Kidney (tissue), 22 donors: ENCODE measurements at places on chromosomes 1 and 21. TPM values are rescaled to one million over a fixed set of nuclear protein-coding genes. Genes with fewer than 3 reads are reported as not detected.
A peak's percentile ranks its signal among the peaks of the same experiment; 100 is the strongest.

The SEMA4A gene
- total RNA-seq = 45.9 TPM

GRCh38 chr1:207823880-207824566, 72.2 kb downstream of the CD46 start:
- peak; percentile 96 for DNase-seq
- peak overlapping the region; percentile 99 for H3K27ac ChIP-seq
- H3K27me3 ChIP-seq = no peaks in the 10 kb centered on the region
- H3K36me3 ChIP-seq = no peaks in the 10 kb centered on the region

The PLD5 gene
- 0.47 TPM for total RNA-seq

The EXO1 gene
- total RNA-seq = 0.69 TPM

DNA sequence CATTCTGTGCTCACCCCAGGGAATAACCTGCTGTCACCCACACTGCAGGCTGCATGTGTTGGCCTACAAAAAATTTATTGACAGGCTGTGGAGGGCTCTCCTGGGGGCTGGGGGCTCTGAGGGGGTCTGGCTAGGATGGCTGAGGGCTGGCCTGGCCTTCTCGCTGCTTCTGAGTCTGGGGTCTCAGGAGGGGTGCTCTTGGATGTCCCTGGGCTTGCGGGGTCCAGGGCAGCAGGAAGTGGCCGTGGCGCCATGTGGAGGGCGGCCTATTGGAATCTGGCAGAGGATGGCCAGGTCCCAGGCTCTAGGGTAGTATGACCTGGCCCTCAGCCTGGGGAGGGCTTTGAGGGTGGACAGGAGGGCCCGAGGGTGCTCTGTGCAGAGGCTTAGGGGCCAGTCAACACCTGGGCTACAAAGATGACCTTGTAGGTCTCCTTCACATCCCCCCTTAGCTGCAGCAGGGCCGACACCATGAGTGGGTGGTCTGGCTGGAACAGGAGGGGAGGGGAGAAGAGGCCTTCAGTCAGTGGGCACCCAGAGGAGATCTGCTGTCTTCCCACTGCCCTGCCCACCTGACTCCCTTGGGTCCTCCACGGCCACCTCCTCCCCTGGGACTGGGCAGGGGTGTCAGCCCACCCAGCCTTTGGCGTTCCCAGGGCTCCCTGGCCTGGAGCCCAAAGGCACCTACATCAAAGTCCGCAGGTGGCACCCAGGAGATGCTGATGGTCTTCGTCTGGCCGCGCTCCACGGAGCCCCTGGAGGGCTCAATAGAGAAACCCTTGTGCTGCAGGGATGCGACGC, 3.0 kb upstream of the TMEM52 start:
- H3K27ac ChIP-seq = no peak overlapping the region
- H3K27me3 ChIP-seq = no peaks in the 10 kb centered on the region
- H3K36me3 ChIP-seq = no peaks in the 10 kb centered on the region
- peaks cover 7% of the 10 kb centered on the region for H3K4me1 ChIP-seq

The OR2T11 gene
- 0.57 TPM for total RNA-seq

The TMEM269 gene
- 0.22 TPM for total RNA-seq

DNA sequence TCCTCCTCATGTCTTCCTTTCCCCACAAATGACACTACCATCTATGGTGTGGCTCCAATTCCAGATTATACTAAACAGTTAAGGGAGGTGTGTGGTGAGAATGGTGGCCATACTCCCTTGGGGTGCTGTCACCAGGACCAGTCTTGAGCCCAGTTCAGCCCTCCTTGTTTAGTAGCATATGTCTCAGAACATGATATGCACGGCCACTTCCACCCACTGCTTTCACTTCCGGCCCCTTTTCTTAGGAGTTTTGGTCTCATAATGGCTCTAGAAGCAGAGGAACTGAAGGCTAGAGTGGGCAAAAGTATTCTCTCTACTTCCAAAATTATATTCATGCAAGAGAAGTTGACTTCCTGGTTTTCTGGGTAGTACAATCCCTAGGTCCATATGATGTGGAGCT, 45.3 kb upstream of the CACNA1E start:
- H3K27ac ChIP-seq = no peak overlapping the region
- H3K27me3 ChIP-seq = no peaks in the 10 kb centered on the region
- no peak overlapping the region for H3K4me3 ChIP-seq
- no peaks in the 10 kb centered on the region for H3K36me3 ChIP-seq

The HMGCS2 gene
- total RNA-seq = 3.9 TPM

DNA sequence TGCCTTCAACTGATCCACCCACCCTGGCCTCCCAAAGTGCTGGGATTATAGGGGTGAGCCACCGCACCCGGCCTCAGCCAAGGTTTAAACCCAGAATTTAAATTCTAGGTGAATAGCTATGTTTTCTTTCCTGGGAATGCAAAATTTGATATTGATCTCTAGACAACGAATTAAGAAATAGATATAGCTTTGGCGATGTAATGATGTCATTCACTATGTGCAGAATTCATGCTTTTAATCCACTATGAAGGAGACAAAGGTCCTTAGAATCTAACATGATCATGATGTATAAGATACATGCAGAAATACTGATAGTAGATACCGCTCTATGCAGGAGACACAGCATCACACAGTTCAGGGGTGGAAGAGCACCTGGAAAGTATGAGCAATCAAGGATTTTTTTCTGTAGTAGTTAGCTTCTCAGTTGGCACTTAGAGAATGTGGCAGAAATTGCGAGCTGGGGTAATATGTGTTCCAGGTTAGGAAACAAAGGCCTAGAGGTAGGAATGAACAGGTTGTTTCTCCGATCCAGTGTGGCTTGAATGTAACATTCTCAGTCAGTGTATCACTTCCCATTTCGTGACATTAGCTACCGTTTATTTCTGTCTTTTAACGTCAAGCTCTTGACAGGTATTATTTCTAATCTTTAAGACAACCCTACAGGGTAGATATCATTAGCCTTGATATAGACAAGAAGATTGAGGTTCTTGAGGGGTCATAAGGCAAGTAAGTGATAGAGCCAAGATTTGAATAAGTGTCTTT, 3.0 kb upstream of the CEP350 start:
- no peak overlapping the region for H3K27ac ChIP-seq
- no peaks in the 10 kb centered on the region for H3K36me3 ChIP-seq
- no peaks in the 10 kb centered on the region for H3K27me3 ChIP-seq
- DNase-seq = no peak
- no peak overlapping the region for H3K4me3 ChIP-seq
